ENCODE measurements at places on chromosomes 2 and 18.
A peak's percentile ranks its signal among the peaks of the same experiment; 100 is the strongest.

DNA sequence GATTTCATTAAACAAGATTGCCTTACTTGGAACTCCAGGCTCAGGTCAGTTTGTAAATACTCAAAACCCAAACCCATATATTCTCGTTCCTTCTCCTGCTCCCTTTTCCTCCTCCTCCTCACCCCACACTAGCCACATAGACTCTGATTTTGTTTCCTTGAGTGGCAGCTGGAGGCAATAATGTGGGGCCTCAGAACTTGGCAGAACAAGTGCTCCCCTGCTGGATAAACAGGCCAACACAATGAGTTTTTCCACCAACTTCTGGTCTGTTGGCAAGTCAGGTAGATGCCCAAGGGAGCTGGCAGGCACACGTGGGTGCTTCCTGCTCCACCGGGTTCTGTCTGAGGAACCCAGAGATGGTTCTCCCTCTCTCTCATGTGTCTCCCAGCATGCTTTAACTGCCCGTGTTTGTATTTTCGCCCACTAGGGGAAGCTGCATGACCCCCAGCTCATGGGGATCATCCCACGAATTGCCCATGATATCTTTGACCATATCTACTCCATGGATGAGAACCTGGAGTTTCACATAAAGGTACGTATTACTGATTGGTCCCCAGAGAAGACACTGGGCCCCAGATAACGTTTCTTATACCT lies 61.9 kb downstream of the KIF5C start:
- no peak for DNase-seq

- DNase-seq: peak; percentile 8
Observed at GRCh38 chr2:12855508-12855907, 138.8 kb downstream of the TRIB2 start.

DNA sequence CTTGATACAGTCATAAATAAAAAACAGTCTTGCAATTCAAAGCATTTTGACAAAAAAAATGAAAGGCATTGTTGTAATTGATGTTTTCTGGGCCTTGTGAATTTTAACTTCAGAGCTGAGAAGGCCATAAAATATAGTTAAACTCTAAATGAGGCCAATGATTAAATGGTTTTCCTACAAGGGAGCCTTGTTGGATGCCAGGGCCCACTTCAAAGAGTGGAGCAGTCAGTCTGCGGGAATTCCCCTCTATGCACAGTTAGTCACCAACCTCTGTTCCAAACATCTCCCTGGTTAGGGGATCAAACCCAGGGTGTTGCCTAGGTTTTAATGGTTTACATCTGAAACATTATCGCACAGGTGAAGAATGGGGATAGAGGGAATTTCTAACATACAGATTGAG lies 143.4 kb downstream of the NCKAP5 start:
- DNase-seq: no peak

DNA sequence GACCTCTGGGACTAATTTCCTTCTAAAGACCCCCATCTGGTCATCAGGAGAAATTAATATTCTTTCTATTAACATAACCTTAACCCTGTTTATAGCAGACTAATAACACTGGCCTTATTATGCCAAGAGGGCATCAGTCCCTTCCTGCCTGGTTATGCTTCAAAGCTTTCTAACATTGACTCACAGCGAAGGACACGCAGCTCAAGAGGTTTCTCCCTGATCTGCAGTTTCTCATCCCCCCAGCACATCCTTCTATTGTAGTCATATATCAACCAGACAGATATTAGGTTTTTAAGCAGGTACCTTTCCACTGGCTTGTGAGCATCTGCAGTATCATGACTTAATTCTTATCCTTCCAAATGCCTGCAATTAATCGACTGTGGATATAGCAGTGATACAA lies 100.0 kb upstream of the CXCR4 start:
- DNase-seq: no peak

DNA sequence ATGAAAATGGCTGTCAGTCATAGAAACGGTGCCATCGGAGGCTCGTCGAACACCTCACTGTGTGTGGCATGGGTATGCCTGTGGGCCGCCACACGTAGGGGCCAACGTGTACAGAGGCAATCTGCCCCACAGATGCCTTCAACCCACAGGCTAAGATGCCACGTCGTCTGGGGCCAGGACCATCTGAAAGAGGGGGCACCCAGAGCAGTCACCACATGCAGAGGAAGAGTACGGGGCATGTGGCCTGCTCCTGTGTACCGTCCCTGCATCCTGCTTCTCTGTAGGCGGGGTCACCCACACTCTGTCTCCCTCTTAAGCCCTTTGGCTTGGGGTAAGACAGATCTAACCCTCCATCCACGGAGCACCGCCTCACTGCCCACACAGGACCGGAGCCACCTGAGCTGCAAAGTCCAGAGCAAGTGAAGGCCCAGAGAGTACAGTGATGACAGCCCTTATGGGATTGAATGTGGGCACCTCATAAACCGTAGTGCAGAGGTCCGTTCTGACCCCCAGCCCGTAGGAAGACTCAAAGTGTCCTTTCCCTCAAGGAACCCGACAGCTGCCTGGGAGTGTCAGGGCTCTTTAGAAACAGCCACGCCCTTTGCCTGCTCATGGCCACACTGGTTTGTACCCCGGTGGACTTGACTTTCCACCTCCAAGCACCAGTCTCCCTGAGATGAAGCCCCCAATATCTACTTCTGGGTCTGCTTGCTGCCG lies 66.2 kb downstream of the TWIST2 start:
- DNase-seq: no peak

DNA sequence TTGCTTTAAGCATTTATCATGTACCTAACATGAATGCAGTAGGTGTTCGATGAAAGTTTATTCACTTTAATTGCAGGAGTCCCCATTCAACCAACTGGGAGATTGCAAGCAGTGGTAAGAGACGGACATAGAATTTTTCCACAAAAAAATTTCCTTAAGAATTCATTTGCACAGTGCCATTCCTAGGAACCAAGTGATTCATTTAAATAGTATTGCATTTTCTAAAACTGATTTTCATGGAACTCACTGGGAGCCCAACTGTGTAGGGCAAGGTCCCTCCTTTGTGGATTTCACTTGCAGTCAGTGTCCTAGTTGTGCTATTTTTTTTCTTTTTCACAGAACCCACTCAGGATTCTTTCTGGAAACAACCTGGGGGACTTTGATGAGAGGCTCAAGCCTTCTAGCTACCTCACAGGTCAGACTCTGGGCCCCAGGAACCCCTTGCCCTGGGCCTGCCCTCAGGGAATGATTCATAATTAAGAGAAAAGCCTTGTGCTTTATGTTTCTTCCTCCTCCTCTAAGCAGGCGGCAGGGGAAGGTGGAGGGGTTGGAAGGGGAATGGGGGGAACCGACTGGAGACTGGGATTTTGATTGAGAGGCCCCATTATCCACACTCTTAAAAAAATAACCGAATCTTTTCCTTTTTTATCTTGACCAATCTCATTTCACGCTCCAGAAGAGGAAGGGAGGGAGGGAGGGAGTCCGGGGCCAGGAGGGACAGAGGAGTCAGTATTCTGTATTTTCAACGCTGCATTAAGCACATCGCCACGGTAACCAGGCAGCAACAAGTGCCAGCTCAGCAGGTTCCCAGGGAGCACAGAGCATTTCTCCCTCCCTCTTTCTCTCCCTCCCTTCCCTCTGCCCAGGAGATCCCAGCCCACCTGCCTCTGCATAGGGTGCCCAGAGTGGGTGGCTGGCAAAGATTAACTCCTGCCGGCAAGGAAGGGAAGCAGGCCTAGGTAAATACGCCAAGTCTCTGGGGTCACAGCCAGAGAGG lies 51.8 kb downstream of the PSD4 start:
- DNase-seq: no peak

- DNase-seq: no peak
Observed at GRCh38 chr18:41391616-41392595, 563.1 kb upstream of the PIK3C3 start.

- no peak for DNase-seq
Observed at GRCh38 chr2:235268535-235268934, 225.3 kb upstream of the AGAP1 start.

DNA sequence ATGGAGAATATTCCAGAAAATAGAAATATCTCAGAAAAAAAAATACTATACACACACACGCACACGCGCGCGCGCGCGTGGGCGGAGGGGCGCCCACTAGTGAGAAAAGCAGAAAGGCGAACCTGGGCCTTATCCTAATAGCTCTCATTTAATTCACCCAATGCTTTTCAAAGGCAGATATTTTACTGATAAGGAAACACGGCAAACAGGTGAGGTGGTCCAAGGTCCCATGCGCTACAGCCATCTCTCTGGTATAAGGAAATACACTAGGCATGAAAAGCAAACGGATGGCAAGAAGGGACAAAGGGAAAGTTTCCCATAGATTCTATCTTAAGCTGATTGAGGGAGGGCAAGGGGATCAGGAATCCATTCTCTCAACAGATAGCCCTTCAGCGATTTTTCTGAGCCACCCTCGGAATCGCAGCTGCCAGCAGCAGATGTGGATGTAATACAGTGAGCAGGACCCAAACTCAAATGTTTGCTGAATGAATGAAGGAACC lies 136.7 kb downstream of the TMEM247 start:
- DNase-seq: peak; percentile 13

GRCh38 chr2:7109533-7109885 lies 192.3 kb downstream of the RNF144A start:
- no peak for DNase-seq

DNA sequence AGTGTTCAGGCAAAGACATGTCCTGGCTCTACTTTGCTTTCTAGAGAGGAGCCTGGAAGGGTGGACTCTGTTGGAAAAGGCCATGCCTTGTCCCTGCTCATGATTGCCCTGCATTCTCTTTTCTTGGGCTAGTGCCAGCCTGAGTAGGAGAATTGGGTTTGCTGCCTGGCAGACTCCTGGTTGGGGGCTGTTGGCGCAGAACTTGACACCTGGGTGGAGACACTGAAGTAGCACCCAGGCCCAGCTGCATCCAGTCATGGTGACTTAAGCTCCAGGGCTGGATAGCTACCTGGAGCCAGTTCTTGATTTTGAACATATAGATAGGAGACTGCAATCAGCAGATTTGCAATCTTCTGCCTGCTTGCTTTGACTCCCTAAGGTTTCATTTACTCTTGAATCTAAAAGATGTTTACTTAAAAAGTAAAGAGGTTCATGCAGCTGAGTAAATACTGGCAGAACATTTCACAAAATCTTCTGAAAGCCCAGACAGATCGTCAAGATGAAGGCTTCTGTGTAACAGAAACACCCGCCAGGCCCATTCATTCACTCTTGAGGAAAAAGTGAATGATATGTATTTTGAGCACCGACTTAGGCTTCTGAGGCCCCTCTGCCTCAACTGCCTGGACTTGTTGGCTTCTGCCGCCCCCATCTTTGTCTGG lies 38.0 kb upstream of the YWHAQ start:
- DNase-seq: no peak

DNA sequence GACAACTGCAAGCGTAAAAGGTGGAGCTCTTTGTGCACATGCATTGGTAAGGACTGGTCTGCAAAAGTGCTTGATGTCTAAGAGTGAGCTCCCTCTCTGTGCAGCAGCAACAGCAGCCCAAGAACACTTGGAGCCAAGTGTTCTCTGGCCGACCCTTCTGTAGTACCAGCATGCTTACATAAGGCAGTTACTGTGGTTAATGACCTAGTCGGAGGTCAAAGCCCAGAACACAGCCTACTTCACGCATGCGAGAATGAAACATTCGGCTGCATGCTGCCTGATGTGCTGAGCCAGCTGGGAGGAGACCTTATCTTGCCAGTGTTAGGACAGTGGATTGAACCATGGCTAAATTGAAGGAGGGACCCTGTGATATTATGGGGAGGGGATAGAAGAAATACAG lies 21.3 kb downstream of the NCAPH start:
- DNase-seq: no peak

DNA sequence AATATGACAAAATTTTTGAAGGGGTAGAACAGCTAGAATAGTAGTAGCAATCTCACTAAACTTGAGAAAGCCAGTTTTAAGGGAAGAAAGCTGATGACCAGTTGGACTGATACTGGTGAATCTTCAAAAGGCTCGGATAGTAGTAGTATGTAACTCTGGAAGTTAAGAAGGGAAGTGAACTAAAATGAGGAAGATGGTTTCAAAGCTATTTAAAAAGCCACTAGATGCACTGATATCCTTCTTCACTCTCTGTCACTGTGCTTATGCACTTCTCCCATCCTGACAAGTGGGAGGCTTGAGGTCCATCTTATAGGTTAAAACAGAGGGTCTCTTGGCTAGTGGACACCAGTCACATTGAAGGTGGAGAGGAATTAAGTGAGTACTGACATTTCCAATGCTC lies 141.1 kb downstream of the NCOA1 start:
- DNase-seq: no peak

- no peak for DNase-seq
Observed at GRCh38 chr18:74525741-74526140, 8.6 kb upstream of the CNDP1 start.

GRCh38 chr18:79366177-79367094 lies 29.3 kb upstream of the NFATC1 start:
- DNase-seq: no peak

- DNase-seq: no peak
Observed at GRCh38 chr2:34652636-34653035, 1053.5 kb upstream of the FAM98A start.

DNA sequence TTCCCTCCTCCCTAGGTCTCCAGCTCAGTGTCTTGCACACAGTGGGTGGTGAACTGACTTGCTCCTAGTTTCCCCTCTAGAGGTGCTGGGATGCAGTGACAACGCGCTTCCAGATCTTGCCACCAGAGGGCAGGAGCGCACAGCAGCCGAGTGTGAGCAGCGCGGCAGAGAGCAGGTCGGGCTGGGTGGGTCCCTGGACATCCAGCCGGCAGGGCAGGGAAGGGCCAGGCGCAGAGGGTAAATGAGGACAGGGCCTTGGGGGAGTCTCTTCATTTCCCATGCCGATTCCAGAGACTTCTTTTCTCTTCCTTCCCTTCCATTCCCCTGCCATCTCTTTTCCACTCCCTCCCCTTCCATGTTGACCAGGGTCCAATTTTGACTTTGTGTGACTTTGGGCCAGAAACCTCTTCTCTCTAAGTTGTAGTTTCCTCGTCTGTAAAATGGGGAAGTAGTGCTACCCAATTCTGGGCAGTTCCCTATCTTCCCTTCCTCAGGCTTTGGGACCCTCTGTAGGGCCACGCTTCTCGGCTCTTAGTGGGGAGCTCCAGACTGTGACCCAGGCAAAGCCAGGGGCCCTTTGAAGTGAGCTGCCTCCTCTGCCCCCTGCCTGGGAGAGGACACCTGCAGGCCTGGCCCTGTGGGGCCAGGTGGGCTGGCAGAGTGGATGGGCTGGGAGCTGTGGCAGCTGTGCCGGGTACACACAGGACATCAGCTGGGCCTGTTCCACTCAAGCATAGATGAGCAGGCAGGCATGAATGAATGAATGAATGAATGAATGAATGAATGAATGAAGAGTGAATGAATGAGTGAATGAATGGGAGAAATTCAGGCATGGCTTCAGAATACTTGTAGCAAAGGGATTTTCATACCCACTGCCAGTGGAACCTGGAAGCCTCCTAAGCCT lies 43.3 kb upstream of the TAF1B start:
- peak; percentile 78 for DNase-seq

All from CD4-positive, alpha-beta T cell treated with Interleukin-6 at 100 ng/mL for 8 hours (primary cell).